ENCODE measurements at places on chromosomes 6 and 20. TPM values are rescaled to one million over a fixed set of nuclear protein-coding genes. Genes with fewer than 3 reads are reported as not detected.

TFAP2B gene
- total RNA-seq, result not detected

TCP11 gene
- not detected for total RNA-seq

GSS gene
- total RNA-seq, result 60.3 TPM

VWA7 gene
- total RNA-seq, result 2.0 TPM

HTR1E gene
- not detected for total RNA-seq

IP6K3 gene
- 0.15 TPM for total RNA-seq
